Stimulated activated CD4-positive, alpha-beta T cell treated with anti-CD3 and anti-CD28 coated beads, TNF-alpha, amount 100 ng/mL, for 4 hours (primary cell): ENCODE measurements at places on chromosomes 4 and X.

DNA sequence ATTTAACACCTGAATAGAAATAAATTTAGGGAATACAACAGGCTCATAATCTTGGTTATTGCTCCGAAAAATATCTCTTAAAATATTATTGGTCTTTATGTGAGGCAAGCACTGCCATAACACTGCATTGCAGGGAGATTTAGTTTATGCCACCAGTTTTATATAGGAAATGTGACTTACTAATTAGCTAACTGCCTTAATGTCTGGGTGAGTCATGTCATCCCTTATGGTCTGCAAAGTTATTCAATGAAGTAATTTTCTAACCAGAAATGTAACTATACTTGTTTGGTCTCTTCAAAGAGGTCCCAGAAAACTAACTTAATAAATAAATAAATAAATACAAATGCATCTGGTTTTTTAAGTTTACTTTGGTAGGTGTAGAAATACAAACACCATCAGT is 597.2 kb downstream of the GALNTL6 start:
- no peak for DNase-seq

GRCh38 chr4:139273835-139274234 is 6.2 kb downstream of the MGARP start:
- no peak for DNase-seq

- DNase-seq, result no peak
Measured at GRCh38 chrX:130173190-130173895, 1.6 kb downstream of the RAB33A start.

- no peak for DNase-seq
Measured at GRCh38 chr4:183960046-183960420, 54.9 kb downstream of the STOX2 start.

- no peak for DNase-seq
Measured at GRCh38 chrX:119071381-119071780, 1.4 kb upstream of the CT47C1 start.

GRCh38 chr4:180057891-180058671 is 2185.1 kb upstream of the TENM3 start:
- DNase-seq, result no peak

GRCh38 chrX:14817571-14817970 is 55.3 kb downstream of the FANCB start:
- no peak for DNase-seq

- DNase-seq, result no peak
Measured at GRCh38 chr4:46388857-46389256, 1.1 kb downstream of the GABRA2 start.

DNA sequence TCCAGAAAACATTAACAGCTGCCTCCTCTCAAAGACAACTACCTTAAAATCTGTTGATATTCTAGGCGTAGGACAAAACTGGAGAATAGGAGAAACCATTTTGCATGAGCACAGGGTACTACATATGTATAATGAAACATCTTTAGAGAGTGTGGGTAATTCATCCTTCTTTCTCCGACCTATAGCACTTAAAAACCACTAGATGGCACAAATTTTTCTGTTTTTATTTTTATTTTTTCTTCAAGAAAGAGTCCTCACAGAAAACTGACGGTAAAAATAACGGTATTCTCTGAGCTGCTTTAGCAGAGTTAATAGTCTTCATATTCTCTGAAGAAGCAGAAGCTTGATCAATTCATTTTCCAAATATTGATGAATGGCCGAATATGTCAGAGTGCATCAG is 14.6 kb downstream of the SMIM31 start:
- no peak for DNase-seq

DNA sequence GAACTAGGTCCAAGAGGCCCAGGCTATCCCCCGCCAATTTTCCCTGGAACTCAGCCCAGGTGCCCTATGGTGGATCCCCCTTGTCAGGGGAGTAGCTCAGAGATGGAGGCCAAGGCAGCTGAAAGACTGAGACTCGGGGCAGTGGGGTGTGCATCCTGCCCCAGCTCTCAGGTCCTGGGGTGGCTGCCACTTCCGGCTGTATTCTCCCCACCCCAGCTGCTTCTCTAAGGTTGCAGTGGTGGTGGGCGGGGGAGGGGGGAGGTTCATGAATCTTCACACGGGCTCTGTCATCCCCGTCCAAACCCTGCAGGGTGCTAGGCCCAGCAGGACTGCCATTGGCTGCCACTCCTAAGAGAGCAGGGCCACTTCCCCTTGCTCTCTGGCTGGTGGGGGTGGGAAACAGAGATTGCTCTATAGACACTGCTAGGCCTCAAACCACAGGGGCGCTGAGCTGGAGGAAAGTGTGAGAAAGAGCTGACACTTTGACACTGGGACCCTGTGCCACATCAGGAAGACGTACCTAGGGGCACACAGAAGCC is 1.5 kb downstream of the SASH3 start:
- peak; percentile 60 for DNase-seq

GRCh38 chr4:108060164-108060563 is 70.5 kb downstream of the HADH start:
- no peak for DNase-seq

DNA sequence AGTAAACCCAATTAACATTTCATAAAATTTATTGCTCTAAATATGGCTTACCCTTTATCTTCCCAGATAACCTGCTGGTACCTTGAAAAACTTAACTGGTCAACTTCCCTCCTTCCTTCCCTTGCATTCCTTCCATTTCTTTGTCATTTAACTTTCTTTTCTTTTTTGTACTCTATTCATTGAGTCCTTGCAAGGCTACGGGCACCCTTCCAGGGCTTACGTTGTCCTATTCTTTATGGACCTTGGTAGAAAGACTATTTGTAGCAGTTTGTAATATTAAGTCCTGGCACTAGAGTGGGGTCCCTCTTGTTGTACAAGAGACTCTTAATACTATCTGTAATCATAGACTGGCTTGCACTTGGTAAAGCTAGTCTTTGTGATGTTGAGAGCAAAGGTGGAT is 8.0 kb upstream of the GATB start:
- DNase-seq, result no peak

DNA sequence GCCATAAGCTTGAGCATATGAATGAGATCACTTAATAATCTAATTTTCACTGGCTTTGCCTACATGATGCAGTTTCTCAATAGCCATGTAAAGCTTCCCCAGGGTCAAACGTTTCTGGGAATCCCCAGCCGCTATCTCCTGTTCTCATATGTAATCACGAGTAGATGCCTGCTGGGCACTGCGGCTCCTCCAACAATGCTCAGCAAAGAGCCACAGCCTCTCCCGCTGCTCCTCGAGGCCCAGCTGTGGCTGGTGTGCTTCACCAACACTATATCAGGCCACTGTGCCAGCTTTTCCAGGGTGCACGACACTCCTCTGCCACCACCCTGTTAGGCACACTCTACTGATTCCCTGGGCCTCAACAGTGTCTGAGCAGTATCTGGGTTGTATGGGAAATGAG is 78.3 kb upstream of the RASGEF1B start:
- DNase-seq, result no peak

DNA sequence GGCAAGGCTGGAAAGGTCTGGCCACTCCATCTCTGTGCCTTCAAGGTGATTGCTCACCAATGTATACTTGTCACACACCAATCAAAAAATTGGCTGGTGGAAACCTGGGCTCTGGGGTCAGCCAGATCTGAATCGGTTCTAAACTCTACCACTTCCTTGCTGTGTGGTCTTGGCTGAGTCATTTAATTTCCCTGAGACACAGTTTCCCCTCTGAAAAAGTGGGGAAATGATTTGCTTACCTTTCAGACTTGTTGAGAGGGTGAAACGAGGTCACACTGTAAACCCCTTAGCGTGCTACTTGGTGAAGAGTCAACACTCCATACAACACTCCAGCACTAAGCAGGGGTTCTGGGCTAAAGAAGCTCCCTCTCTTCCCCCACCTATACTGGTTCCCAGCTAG is 252.3 kb upstream of the ZIC3 start:
- no peak for DNase-seq
